ENCODE measurements at places on chromosomes 13 and 19.
A peak's percentile ranks its signal among the peaks of the same experiment; 100 is the strongest.

DNA sequence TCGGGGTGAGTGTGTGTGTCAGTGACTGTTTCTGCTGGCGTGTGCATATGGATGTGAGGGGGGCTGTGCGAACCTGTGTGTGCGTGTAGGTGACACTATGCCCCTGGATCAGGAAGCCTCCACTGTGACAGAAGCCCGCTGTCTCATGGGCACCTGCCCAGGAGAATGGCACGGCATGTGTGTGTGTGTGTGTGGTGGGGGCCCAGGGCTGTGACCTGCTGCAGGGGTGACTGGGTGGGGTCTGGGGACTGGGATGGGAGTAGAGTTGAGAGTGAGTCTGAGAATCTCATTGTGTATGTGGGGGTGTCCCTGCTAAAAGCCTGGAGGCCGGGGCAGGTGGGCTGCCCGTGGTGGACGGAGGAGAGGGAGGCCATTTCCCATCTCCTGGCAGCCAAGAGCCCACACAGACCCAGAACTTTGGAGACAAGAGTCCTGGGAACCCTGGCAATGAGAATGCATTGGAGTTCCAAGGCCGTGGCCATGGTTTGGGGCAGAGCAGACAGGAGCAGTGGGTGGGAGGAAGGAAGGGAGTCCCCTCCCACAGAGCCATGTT lies 6.4 kb upstream of the TPM4 start:
- no peak for DNase-seq

DNA sequence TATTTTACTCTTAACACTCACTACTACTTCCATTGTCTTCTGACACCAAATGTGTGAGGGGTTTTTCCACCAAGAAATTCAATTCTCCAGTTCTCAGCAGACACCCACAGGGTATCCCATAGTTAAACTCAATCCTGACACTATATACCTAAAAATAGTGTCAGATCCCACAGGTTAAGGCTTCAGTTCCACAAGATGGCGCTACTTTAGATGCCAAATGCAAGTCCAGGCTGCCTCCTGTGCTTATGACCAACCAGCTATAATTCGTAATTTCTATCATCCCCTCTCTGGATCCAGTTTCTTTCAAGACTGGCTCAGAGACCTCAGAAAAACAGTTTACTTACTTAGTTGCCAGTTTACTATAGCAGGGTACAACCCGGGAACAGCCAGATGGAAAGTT lies 1146.2 kb upstream of the SPRY2 start:
- DNase-seq = peak; percentile 16

DNA sequence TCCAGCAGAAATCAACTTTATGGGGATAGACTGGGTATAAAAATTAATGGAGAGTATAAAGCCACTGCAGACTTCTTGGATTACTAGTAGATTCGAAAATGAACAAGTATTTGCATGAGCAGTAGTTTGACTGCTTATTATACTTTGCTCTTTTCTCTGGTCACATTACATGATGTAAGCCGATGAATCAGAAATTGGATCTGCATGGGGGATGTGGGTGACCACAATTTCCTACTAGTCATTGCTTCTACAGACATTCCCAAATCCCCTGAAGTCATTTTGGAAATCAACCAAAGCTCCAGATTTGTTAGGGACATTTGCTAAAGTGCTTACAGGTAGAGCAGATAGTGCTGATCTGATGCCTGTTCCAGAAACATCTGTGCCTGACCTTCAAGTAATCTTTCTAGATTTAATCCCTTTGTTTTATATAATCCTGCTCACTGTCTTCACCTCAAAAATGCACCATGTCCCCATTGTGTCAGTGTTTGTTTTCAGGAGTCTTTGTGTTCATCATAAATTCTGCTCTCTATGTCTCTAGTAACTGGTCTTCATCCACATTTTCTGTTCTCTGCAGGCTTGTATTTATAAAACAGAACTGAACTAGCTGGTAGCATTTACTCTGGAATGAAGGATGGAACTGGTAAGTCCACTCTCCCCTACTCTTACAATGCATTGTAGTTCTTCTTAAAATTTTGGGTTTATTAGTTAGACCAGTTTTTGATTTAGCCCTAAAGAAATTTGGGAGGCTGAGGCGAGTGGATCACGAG lies 201.5 kb upstream of the CSNK1A1L start:
- DNase-seq = no peak

- DNase-seq = no peak
Observed at GRCh38 chr13:54949735-54950134, 1921.1 kb downstream of the OLFM4 start.

- no peak for DNase-seq
Observed at GRCh38 chr13:98335721-98336120, 158.7 kb upstream of the RNF113B start.

- no peak for DNase-seq
Observed at GRCh38 chr13:21849323-21849722, 178.4 kb downstream of the FGF9 start.

DNA sequence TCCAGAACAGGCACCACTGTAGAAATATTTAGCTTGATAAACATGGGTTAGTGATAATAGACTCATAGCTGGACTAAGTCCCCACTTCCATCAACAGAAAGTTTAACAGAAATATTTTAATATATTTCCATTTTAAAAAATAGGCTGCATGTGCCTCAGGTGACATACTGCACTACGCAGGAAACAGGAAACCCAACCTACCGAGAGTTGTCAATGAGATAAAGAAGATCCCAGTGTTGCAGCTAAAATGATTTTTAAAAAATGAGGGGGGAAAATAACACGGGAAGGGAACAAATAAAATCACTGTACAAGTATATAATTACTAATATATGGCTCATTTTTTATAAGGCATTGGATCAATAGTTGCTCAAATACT lies 154.8 kb downstream of the TBC1D4 start:
- DNase-seq = no peak
